ENCODE measurements at places on chromosomes 3 and 15.

GRCh38 chr3:167203062-167203461, 177.0 kb downstream of the ZBBX start:
- no peak for DNase-seq

DNA sequence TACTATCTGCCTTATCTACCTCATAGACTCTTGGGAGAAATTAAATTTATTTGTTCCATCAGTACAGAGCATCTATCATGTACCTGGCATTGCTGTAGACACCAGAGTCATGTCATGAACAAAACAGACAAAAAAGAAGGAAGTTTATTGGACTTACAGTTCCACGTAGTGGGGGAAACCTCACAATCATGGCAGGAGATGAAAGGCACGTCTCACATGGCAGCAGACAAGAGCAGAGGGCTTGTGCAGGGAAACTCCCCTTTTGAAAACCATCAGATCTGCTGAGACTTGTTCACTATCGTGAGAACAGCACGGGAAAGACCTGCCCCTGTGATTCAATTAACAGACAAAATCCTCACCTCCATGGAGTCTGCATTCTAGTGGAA, 25.6 kb upstream of the ACAP2 start:
- no peak for DNase-seq

GRCh38 chr3:11339541-11339940, 67.3 kb downstream of the ATG7 start:
- no peak for DNase-seq

GRCh38 chr15:58387130-58387529, 44.7 kb upstream of the LIPC start:
- no peak for DNase-seq

DNA sequence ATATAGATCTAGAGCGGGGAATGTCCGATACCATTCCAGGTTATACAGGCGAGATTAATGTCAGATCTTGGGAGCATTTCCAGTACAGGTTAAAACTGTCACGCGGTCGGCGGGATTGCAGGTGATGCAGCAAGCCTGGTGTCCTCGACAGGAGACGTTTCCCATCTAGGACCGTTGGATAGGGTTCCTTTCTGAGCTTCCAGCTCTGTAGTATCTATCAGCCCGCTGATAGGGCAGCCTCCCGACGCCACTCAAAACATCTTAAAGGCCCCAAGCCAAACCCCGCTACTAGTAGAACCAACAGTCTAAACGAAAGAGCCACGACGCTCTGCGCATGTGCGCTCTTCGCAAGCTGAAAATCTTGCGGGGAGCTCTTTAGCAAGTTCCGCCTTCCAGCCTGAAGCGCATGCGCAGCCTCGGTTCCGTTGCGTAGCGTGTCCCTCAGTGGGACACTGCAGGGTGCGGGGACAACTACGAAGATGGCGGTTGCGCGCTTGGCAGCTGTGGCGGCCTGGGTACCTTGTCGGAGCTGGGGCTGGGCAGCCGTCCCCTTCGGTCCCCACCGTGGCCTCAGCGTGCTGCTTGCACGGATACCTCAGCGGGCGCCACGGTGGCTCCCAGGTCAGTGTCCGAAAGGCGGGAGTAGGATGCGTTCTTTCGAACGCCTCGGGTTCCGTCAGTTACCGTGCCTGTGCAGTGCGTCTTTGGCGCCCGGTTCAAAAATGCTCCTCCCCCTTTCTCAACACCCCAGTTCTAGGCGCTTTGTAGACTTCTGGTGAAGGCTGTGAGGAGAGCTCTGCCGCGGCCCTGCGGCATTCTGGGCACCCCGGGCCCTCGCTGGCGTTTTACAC, at the start of gene ABHD10:
TSS of gene ABHD10 (plus strand) at position 444 of the 851 bp plus-strand sequence. CDS start at position 480, 36 bp downstream.
- DNase-seq: peak; percentile 97

DNA sequence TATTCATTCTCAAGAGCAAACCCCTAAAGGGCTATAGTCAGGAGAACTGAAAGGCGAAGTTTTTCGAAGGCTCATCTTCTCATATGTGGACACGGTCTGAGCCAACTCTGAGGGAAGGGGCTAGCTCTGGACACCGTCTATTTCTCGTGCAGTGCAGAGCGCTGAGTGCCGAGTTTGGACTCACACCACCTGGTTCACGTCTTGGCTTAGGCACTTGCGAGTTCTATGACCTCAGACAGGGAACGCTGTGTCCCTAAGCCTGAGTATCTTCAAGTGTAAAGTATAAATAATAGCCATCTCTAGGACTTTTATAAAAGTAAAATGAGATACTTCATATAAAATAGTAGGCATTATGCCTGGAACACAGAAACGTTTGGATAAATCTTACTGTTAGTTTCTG, 223.7 kb downstream of the FMN1 start:
- no peak for DNase-seq
